ENCODE measurements at places on chromosomes 3 and 15.

GRCh38 chr15:98904544-98904943, 103.0 kb downstream of the PGPEP1L start:
- no peak for DNase-seq

DNA sequence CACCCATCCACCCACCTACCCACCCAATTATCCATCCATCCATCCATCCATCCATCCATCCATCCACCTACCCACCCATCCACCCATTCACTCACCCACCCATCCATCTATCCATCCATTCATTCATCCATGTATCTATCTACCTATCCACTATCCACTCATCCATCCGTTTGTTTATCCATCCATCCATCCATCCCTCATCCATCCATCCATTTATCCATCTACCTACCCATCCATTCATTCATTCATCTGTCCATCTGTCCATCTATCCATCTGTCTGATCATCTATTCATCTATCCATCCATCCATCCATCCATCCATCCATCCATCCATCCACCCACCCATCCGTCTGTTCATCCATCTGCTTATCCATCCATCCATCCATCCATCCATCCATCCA, 65.7 kb downstream of the FBLN2 start:
- no peak for DNase-seq

DNA sequence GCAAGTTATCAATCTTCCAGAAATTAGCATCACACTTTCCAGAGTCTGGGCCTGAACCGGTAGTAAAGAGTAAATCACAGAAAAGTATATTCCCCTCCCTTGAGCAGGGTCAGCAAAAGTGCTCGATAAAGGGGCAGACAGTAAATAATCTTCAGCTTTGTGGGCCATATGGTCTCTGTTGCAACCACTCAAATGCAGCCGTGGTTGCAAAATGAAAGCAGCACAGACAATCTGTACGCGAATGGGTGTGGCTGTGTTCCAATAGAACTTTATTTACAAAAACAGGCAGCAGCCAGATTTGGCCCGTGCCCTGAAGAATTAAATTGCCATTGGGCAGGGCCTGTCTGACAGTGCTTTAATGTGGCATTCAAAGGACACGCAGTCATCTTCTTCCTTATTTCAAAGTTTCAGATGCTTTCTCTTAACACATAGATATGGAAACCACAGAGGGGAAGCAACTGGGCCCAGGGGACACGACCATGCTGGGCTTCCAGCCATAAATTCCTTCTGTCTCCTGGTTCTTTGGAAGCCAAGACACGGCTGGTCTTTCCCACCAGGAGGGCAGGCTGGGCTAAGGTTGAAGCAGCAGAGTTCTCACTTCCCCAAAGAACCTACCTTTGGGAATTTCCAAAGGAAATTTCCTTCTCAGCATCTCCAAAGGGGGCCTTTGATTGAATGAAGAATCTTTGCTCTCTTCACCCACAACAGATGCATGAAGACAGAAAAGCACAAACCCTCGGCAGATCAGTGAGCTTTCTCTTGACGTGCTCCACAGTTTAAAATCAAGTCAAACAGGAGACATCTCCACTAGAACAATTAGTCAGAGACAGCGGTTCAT, 489.8 kb upstream of the PROK2 start:
- no peak for DNase-seq

GRCh38 chr3:126553284-126554084, 5.2 kb downstream of the C3orf22 start:
- DNase-seq: no peak

- DNase-seq: no peak
Measured at GRCh38 chr15:95148183-95148582, 916.8 kb downstream of the MCTP2 start.

Measured in stimulated activated CD4-positive, alpha-beta T cell treated with anti-CD3 and anti-CD28 coated beads, TNF-alpha, amount 100 ng/mL, for 24 hours (primary cell).